ENCODE measurements at places on chromosomes 3 and 15.

GRCh38 chr3:54988838-54989630 is 61.2 kb upstream of the LRTM1 start:
- no peak for DNase-seq

DNA sequence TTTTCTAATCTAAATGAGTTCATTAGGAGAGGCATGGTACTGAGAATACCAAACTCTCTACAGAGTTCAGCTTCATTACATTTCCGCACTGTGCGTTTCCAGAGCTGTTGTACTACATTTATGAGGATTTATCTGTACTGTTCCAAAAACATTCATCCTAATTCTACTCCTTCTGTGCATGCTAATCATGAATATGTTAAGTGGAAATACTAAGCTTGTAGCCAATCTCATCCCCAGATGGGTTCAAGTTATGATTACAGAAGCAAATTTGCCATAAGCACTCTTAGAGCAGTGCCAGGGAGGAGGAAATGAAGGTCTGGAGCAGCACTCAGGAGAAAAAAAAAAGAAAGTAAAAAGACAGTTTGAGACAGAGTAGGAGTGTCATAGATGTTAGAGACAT is 544.3 kb downstream of the GBE1 start:
- DNase-seq, result no peak

DNA sequence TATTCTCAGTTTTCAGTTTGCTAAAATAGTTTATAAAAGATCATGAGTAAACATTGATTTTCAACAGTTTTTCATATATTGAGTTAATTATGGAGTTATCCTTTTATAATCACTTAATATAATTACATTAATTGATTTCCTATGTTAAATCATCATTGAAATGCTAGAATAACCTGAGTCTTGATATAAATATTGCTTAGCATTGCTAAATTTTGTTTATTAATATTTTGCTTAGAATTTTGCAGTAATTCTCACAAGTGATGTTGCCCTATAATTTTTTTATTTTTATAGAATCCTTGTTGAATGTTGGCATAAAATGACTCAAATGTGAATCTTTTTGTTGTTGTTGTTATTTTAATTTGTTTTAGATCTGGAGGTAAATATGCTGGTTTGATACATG is 654.2 kb downstream of the OTOL1 start:
- DNase-seq, result no peak

- peak; percentile 59 for DNase-seq
These were observed 472 bp downstream of the CHST14 start for GRCh38 chr15:40471105-40471807.

DNA sequence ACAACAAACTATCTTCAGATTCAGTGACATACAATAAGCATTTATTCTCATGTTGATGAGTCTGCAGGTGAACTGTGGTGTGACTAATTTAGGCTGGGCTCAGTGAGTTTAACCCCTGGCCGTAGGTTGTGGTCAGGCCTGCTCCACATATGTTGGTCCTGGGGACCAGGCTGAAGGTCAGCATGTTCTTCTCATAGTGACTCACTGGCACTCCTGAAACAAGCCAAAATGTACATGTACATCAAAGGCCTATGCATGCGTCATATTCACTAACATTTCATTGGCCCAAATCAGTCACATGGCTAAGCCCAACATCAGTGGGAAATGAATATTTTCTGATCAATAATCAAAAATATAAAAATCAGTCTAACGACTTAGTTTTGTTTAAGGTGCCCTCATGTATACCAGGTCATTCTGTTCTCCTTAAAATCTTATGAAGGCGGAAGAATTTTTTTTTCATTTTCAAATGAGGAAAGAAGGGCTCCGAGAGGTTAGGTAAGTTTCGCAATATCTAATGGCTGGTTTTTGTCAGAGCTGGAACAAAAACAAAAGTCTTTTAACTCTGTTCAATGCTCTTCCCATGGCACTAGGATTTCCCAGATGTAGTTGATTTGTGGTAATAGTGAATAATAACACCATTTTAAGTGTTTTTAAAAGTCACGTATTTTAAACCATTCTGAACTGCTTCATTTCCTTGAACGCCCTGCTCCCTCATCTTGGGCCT is 148.5 kb downstream of the MFSD1 start:
- DNase-seq, result no peak

- DNase-seq, result no peak
These were observed 20.0 kb upstream of the KLF13 start for GRCh38 chr15:31306426-31307269.

- DNase-seq, result no peak
These were observed 173.6 kb upstream of the LRRFIP2 start for GRCh38 chr3:37347941-37348340.

DNA sequence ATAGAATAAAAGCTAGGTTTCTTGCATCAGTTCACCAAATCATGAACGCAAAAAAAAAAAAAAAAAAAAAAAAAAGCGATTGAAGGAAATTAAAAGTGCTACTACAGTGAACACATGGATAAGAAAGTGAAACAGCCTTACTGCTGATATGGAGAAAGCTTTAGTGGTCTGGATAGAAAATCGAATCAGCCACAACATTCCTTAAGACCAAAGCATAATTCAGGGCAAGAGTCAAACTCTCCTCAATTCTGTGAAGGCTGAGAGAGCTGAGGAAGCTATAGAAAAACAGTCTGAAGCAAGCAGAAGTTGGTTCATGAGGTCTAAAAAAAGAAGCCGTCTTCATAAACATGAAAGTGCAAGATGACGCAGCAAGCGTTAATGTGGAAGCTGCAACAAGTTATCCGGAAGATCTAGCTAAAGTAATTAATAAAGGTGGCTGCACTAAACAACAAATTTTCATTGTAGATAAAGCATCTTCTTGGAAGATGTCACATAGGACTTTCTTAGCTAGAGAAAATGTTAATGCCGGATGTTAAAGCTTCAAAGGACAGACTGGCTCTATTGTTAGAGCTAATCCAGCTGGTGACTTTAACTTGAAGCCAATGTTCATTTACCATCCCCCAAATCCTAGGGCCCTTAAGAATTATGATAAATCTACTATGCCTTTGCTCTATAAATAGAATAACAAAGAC is 19.2 kb downstream of the P3H2 start:
- DNase-seq, result peak; percentile 66

GRCh38 chr3:32340039-32340438 is 51.6 kb upstream of the CMTM7 start:
- no peak for DNase-seq

DNA sequence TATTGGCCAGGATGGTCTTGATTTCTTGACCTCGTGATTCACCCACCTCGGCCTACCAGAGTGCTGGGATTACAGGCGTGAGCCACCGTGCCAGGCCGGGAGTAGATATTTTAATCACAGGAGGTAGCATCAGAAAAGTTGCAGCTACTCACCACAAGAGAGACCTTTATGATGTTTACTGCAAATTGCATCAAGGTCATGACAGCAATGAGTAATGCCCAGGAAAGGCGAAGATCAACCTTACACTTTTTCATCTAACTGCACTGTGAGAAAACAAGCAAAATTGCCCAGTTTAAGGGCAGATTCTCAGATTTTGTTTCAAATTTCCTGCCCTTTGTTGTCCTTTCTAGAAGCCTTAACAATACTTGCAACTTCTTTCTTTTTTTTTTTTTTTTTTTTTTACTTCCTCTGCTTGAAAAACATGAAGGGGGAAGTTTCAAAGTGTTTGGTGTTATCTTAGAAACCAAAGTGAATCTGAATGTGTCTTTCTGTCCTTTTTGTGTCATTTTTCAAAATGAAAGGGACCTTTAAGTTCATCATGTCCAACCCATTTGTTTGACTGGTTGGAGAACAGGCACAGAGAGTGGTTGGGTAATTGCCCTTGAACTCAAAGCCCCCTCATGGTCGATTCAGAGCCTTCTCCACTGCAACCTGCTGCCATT is 25.0 kb downstream of the TGFBR2 start:
- no peak for DNase-seq

- no peak for DNase-seq
These were observed 24.3 kb upstream of the MASP1 start for GRCh38 chr3:187315872-187316271.

DNA sequence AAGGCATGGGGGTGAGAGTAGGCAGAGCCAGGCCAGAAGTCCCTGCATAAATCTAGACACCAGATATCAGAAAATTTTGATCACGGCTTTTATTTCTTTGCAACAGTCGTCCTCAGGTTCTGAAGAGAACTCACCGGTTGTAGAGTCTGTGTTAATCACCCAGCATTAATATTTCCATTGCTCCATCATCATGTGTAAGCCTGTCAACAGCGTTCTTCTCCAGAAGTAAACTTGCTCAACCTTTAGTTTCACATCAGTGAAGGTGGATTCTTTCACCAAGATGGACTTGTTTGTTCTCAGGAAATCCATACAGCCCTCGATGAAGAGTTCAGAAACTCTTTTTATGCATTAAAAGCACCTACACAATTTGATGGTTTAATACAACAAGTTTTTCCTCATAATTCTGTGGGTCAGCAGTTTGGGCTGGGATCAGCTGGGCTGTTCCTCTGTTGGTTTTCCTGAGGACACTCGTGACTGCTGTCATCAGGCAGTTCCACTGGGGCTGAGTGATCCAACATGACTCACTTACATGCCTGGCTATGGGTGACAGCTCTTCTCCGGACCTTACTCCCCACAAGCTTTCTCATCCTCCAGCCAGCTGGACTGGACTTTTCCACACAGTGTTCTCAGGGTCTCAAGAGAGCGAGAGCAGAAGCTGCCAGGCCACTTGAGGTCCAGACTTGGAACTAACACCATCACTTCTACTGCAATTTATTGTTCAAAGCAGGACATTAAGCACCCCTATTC is 303.4 kb downstream of the ZNF621 start:
- DNase-seq, result no peak

DNA sequence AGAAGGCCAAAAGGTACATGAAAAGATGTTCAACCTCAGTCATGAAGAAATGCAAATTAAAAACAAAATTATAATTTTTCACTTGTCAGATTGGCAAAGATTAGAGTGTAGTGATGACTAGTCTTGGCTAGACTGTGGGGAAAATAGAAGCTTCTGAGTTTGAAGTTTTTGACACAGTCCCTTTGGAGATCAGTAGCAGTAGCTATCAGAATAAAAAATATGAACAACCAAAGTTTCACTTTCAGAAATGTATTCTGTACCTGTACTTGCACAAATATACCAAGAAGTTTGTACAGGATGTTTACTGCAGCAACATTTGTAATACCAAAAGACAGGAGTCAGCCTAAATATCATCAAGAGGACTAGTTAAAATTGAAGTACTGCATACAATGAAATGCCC is 14.1 kb downstream of the ATP2C1 start:
- no peak for DNase-seq

- DNase-seq, result no peak
These were observed 74.8 kb upstream of the PRR23C start for GRCh38 chr3:139119331-139120025.

GRCh38 chr15:38068626-38069391 is 134.4 kb downstream of the TMCO5A start:
- DNase-seq, result peak; percentile 68

- no peak for DNase-seq
These were observed 317.5 kb upstream of the SLCO3A1 start for GRCh38 chr15:91535856-91536500.

GRCh38 chr3:195097331-195098255 is 173.4 kb downstream of the XXYLT1 start:
- DNase-seq, result no peak

DNA sequence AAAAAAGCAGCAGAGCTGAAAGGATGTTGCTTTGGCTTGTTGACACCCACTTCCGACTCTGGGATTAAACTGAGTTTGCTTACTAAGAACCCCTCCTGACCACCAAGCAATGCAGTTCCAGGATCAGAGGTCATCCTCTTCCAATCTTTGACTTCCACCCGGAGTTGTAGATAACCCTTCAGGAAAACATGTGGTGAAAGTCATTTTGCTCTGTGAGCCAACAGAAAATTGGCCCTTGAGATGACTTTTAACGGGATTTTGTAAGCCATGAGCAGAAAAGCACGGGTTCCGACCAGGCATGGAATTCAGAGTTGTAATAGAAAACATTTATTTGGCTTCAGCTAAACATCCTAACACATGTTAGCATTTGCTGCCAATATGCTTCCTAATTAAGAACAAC is 171.6 kb upstream of the NR2F2 start:
- DNase-seq, result no peak

GRCh38 chr15:89998923-89999675 is 2.0 kb upstream of the ZNF710 start:
- DNase-seq, result no peak

DNA sequence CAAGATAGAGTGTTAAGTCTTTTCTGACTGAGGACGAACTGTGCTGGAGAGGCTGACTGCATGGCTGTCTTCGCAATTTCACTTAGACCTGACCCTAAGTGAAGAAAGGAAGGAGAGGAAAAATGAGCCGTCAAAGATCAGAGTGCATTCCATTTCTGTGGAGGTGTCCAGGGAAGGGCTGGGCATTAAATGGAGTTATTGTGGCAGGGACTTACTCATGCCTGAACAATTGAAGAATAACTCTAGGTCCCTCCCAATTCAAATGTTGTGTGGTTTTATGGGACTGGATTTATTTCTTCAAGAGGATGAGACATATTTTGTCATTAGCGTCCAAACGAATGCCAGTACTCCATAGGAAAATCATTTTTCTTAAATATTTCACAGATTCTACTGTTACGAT is 187.3 kb upstream of the CFAP20DC start:
- no peak for DNase-seq

DNA sequence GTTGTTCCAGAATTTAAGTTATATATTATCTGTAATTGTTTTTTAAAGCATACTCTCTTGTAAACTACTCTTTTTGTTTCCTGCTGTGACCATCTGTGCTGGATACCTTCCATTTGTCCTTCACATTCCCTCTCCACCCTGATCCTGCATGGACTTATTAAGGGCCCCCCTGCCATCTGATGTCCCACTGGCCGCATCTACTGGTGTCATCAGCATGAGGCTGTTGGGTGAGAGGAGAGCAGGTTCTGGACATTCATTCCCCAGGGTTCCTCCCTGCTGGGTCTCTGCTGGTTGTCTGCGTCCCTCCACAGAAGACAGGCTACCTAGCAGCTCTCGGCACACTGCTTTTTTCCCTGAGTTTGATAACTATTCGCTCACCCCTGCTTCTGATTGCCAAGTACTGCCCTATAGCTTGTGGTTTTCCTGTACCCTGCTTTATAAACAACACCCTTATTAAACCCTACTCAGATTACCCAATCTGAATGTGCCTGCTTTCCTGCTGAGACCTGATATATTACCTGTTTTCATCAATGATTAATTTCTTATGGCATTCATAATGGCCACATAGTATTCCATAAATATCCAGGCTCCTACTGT is 7.7 kb downstream of the CMTM8 start:
- DNase-seq, result no peak

DNA sequence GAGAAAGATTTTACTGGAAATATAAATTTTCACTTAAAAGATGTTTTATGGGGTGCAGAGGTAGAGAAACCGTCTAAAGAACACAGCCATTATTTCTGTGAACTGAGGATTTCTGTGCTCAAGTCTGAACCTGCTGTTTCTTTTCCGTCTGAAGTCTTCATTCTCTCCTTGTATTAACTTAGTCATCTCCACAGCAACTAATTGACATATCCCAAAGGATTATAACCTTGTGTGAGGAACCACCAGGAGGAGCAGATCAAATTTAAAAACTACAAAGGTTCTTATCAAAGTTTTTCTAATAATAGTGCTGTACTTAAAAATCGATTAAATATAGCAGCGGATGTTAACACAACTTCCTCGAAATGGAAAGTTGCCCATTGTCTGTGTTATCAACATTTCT is 31.1 kb upstream of the ICE2 start:
- DNase-seq, result no peak

GRCh38 chr3:168865022-168865551 is 769.4 kb upstream of the GOLIM4 start:
- no peak for DNase-seq

GRCh38 chr3:190375246-190375645 is 12.7 kb upstream of the CLDN16 start:
- no peak for DNase-seq

- no peak for DNase-seq
These were observed 92.7 kb upstream of the GOLGA8J start for GRCh38 chr15:29990035-29990434.

- no peak for DNase-seq
These were observed 310.0 kb upstream of the WNT5A start for GRCh38 chr3:55797084-55797483.

Data from GM06990 (cell line).